Psoas muscle (tissue), 8 donors: ENCODE measurements at places on chromosomes 16 and 17. TPM values are rescaled to one million over a fixed set of nuclear protein-coding genes. Genes with fewer than 3 reads are reported as not detected.

DNA sequence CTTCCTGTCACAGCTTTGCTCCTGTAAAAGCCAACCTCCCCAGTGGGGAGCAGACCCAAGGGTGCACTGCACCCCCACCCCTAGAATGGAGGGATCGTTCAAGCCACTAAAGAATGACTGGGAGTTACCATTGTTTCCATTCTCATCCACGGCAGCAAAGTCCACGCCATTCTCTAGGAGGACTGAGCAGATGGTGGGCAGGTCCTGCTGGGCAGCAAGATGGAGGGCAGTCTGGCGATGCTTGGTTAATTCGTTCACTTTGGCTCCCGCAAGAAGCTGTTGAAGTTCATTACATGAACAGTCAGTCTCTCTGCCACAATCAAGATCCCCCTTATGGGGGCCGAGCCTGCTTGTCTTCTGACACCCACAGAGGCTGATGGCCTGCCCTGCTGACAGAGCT lies 30.8 kb downstream of the CYB5D2 start:
- DNase-seq = no peak

- DNase-seq = no peak
Observed at GRCh38 chr17:75301502-75302206, 12.4 kb upstream of the SLC25A19 start.

- no peak for DNase-seq
Observed at GRCh38 chr17:45384789-45385262, 47.8 kb downstream of the ARHGAP27 start.

GRCh38 chr17:40322358-40323315 lies 13.7 kb downstream of the RARA start:
- DNase-seq = peak; percentile 84

GRCh38 chr17:49258394-49258793 lies 27.8 kb upstream of the PHOSPHO1 start:
- no peak for DNase-seq

DNA sequence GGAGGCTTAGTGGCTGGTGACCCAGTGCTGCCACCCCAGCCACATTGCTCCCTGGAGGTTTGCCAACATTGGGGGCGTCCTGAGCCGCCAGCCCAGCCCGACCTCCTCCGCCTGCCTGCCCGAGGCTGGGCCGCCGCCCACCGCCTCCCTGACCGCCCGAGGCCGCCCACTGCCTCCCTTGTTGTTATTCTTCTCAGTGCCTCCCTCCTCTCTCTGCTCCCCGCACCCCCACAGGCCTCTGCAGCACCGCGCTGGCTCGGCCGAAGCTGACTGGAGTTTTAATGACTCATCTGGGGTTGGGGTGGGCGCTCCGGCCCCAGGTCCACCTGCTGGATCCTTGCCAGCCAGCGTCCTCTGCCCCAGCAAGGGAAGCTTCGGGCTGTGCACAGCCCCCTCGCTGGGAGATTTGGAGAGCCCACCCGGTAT lies 102.5 kb downstream of the RBFOX3 start:
- DNase-seq = no peak

DNA sequence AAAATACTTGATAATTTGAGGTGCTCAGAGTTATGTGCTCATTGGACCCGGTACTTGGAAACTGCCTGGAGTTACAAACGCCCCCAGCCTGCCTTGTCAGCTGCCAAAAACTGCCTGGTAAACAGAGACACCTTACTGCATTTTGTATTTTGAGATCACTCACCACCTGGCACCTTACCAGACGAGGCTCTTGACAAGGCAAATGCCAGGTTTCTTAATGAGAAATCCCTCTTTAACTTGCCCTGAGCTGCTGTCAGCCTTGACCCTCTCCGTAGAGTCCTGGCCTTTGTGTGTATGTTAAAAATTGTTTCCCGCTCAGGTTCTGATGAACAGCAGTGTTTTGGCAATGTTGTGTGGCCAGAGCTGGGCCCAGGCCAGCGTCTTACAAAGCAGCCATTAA lies 28.8 kb downstream of the SYT17 start:
- DNase-seq = no peak

DNA sequence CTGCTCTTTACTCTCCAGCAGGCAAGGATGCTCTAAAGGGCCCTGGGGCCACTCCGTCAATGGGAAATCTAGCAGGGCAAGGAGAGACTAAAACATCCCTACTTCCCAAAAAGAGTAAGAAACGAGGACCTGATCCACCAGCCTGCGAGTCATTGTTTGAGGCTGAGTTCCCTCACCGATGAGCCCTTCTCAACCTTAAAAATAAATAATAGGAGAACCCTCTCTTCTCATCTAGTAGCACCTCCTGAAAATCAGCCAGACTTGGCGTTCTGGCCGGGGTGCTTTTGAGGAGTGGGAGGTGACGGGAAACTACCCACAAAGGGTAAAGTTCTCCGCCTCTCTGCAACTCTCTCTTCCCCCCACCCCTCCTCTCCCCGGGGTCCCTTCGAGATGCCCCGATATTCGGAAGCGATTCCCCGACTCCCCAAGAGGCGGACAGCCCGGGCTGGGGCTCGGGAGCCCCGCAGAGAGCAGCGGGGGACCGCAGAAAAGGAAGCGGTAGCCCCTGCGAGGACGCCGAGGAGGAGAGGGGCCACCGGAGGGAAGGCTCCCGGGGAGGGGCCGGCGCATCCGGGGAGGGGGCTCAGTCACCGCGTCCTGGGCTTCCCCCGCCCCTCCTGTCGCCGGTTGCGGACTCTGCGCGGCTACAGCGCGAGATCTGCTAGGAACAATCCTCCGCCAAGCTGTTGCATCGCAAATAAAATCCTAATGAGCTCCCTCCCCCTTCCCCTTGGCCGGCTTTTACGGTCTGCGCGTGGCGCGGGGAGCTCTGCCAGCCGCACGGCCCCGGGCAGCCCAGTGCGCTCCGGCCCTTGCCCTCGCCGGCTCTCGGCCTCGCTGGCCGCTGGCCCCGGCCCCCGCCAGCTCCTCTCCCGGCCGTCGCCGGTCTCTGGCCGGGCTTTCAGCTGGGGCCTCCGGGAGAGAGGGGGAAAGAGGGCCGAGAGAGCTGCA lies 1.3 kb downstream of the HOXB9 start:
- DNase-seq = no peak

DNA sequence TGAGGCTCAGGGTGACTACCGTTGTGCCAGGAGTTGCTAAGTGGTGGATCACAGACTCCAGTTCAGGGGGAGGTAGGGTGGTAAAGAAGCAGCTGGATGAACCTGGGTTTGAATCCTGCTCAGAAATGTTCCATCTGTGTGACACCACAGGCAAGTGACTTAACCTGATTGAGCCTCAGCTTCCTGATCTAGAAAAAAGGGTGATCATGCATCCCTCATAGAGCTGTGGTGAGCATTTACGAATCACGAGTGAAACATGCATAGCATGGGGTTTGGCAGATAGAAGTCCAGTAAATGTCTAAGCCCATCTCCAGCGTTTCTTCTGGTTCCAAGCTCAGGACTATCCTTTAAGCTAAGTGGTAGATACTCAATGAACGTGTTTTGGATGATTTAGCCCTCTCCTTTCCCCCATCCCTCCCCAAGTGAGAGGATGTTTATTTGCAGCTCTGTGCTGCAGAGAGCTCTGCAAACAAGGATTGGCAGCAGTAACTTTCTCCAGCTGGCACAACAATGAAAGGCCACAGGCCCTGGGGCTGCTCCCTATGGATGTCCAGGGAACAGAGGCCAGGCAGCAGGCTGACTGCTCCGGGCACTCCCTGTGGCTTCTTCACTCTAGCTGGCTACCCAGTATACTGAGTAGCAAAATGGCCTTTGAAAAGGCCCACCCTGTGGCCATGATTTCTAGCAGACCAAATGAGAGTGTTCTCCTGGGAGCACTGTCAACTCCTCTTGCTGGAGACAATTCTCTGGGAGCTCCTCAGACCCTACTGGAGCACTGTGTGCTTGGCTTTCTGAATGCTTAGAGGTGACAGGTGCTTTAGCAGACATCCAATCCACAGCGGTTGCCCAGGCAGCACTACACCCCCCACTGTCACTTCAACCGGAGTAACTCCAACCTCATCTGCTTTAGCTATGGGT lies 21.3 kb downstream of the CA4 start:
- no peak for DNase-seq

GRCh38 chr16:83973581-83974385 lies 5.7 kb downstream of the NECAB2 start:
- no peak for DNase-seq

DNA sequence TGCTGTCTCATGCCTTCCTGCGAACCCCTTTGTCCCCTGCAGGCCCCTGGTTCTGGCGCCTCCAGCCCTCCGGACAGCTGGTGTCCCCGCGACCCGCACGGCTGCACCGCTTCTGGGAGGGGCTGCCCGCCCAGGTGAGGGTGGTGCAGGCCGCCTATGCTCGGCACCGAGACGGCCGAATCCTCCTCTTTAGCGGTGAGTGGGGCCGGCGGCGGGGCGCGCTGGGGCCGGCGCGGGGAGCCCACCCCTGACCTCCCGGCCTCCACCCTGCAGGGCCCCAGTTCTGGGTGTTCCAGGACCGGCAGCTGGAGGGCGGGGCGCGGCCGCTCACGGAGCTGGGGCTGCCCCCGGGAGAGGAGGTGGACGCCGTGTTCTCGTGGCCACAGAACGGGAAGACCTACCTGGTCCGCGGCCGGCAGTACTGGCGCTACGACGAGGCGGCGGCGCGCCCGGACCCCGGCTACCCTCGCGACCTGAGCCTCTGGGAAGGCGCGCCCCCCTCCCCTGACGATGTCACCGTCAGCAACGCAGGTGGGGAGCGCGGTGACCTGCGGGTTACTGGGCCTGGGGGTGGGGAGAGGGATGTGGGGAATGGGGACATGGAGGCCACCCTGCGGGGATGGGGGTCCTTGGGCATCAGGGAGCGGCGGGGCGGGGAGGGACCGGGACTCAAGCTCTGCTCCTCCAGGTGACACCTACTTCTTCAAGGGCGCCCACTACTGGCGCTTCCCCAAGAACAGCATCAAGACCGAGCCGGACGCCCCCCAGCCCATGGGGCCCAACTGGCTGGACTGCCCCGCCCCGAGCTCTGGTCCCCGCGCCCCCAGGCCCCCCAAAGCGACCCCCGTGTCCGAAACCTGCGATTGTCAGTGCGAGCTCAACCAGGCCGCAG lies 7.1 kb upstream of the IL32 start:
- DNase-seq = peak; percentile 42

- no peak for DNase-seq
Observed at GRCh38 chr16:87153326-87153725, 163.9 kb downstream of the C16orf95 start.

DNA sequence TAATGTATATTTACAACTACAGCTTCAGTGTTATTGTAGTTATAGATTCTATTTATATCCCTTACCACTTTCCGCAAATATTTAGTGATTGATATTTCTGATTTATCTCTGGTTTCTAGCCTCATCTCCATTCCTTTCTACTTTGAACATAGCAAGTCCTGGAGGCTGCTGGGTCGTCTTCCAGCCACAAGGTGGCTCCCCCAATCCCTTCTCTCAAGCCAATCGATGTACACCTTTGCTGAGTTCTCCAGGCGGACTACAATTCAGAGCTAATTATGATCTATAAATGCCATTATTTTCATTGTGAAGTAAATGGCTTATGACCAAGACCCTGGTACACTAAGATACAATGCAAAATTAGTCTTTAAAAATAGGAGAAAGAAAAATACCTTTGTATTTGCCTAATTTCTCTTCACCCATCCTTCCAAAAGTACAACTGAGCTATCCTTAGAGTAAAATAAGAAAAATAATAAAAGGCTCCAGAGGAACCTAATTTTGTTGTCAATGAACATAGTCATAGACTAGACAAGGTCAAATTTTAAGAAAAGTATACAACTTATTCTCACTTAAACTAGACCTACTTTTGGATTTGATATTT lies 122.1 kb downstream of the SKAP1 start:
- no peak for DNase-seq

DNA sequence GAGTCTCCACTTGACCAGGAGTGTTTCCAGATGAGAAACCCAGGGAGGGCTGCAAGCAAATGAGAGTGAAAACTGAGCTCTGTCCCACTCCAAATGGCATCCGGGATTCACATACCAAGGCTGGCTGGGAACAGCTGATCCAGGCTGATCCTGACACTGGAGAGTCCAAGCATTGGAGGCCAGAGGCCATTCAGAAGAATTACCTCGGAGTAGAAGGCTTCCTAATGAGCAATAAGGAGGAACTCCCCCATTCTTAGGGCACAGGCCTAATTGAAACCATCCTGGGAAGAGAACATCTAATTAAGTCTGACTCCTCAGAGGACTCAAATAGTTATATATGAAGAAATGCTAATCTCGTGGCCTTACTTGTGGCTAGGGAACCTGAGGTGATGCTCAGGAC lies 142.8 kb downstream of the PRKCA start:
- no peak for DNase-seq

- DNase-seq = peak; percentile 28
Observed at GRCh38 chr17:76276461-76277299, 11.5 kb downstream of the UBALD2 start.

- no peak for DNase-seq
Observed at GRCh38 chr16:2226245-2226793, 2.9 kb downstream of the E4F1 start.

DNA sequence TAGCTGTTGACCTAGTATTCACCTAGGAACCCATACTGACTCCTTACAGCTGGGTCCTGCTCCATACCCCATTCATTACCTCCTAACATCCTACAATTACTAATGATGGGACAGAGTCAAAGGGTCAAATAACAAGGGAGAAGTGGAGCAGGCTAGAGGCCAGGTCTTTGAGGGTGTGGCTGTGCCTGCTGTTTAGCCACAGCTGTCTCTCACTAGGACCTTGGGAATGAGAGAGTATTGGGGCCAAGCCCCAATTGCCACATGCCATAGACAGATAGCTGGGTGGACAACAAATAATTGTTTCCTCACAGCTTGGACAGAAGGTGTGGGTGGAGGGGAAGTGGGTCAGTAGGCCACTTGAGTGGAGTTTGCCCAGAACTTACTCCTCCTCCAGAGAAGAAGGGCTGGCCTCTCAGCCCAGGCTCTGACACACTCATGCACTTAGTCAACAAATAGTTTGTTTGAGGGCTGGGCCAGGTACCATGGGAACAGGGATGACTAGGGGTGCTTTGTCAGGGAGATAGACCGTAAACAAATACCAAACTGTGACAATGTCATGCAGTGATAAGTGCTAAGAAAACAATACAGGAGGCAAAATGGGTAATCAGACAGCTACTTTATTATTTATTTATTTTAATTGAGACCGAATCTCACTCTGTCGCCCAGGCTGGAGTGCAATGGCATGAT lies 10.2 kb upstream of the CENPT start:
- DNase-seq = peak; percentile 83

DNA sequence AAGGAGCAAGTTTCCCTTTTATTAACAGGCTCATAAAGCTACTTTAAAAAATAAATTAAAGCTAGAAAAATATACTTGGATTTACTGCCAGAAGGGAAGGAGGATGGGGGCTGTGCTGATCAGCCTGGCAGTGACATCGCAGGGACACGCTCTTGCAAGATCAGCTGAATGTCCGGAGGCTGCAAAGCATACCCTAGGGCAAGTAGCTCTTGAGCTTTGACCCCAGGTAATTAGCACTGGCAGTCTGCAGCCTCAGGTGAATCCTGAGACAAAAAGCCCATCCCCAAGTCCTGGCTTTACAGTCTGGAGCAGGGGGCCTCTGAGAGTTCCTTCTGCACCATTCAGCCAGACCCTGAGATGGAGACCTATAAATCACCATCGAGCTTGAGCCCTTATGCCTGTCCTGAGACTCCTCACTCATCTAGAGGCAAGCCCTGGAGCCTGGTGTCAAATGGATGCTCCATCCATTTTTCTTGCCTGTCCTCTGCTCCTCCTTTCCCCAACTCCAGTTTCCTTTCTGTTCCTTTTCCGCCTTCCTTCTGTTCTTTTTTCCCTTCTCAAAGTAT lies 131.7 kb downstream of the TMEM114 start:
- DNase-seq = no peak

Gene SGCA
- 269 TPM for total RNA-seq

Gene SRL
- total RNA-seq = 489 TPM

Gene IRX3
- 1.2 TPM for total RNA-seq

Gene SNX20
- total RNA-seq = 0.78 TPM

Gene SEZ6L2
- total RNA-seq = 0.34 TPM

Gene IL21R
- 0.12 TPM for total RNA-seq

Gene ADORA2B
- 0.34 TPM for total RNA-seq

Gene PPP1R27
- total RNA-seq = 1,103 TPM
